ENCODE measurements at places on chromosomes 5 and 9.

DNA sequence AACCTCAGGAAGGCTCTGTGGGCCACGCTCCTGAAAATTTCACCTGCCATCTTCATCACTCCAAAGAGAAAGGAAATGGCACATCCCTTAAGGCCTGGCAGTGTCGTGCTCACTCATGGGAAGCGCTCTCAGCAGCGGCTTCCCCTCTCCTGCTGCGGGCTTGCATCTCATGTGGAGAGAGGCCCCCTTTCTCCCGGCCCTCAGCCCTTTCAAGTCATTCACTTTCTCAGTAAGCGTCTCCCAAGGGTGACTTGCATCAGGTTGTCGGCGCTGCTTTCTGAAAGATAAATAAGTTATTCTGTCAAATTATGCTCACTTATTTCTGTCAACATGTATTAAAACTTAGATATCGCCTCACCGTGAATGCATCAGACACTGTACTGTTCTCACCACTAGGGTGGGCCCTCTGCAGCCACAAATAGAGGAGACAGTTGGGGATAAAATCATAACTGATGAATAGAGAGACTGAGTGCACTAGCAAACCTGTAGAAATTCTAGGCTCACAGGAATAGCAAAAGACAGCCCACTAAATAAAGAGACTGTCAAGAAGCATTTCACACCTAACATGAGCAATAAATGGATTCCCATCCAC, 174.6 kb downstream of the RFK start:
- DNase-seq = no peak

DNA sequence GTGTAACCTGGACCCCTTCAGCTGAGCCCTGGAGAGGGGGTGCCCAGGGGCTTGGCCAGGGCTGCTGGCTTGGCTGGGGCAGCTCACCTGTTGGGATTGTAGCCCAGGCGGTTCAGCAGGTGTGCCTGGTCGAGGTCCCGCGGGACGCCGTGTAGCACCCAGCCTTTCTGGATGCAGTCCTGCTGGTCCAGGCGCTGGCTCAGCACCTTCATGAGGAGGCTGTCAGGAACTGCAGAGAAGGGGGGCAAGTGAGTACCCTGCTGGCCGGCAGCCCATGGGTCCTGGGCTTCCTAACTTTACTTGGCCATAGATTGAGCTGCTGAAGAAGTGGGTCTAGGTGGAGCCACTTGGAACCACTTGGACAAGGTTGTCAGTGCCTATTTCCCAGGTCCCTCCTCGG, 85.5 kb downstream of the AK8 start:
- no peak for DNase-seq

DNA sequence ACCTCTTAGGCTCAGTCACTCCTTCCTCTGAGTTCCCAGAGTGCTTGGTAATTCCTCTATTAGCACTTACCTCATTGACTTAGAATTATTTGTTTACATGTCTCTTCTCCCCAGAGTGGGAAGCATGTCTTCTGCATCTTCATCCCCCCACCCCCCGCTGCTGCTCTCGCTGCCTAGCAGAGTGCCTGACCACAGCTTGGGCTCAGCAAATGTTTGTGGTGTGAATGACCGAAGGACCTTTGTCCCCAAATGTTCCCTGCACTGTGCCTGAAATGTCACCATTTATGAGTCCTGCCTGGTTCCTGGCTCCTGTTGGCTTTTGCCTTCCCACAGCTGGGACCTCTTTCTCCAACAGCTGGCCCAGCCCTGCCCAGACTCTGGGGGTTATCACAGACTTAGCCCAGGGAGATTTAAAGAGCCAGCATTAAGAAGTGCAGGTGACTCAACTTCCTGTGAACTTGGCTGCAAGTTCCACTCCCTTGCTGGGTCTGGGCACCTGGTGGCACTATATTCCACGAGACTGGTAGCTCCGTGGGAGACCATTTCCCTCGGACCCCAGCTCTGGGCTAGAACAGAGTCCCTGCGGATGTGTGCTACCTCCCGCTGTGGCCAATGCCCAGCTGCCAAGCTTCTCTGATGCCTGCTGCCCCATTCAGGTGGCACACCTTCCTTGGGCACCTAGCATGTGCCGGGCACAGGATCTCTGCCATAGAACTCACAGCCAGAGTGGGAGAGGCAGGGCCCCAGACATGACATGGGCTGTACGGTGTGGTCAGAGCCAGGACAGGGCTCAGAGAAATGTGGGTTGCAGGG, 1.8 kb upstream of the HMCN2 start:
- DNase-seq = no peak

DNA sequence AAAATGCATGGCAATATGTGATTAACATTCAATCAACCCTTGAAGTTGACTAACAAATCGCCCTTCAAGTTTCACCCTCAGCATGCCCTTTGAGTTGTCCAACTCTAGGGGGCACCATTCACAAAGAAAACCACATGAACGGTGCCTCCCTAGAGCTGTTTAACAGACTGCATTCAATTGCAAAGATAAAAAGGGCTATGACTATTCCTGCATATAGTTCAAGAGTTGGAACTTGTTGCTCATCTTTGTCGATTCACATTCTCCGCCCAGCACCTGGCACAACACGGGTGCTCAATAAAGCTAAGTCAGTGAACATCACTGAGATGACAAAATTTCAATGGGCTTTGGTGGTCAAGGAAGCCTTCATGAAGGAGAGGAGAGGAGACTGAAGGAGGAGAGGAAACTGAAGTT, 69.6 kb upstream of the SLC30A5 start:
- no peak for DNase-seq

DNA sequence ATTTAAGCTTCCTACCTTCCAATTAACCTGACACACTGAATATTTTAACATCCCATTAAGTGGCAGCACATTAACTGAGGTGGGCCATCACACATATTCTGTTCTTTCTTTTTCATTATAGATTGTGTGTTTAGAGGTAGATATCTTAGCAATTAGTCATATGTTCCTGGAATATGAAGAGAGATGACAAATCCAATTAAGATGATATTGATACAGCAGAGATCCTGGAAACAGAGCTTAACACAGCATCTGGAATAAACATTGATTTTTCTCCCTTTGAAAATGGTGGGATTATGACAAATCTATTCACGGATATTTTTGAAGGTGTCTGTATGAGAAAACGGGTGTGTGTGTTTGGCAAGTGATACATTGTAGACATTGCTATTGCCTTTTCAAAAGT, 448.0 kb downstream of the CDH10 start:
- DNase-seq = no peak

- no peak for DNase-seq
Observed at GRCh38 chr9:93098236-93098946, 2.4 kb downstream of the CARD19 start.

GRCh38 chr5:1110307-1111240, 1.3 kb downstream of the SLC12A7 start:
- no peak for DNase-seq

DNA sequence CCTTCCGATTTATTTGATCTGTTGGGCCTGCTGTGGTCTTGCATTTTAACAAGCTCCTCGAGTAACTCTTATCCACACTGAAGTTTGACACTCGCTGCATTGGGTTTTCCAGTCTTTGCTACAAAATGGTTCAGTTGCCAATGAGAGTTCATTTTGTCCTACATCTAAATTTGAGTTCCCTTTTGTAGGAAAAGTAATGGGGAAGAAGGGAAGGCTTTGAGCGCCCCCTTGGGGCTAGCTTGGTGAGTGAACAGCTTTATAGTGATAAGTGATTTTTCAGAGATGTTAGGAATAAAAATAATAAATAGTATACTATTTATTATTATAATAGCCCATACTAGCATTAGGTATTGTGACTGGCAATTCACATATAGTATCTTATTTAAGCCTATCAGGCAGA, 89.9 kb upstream of the GNAQ start:
- DNase-seq = no peak

DNA sequence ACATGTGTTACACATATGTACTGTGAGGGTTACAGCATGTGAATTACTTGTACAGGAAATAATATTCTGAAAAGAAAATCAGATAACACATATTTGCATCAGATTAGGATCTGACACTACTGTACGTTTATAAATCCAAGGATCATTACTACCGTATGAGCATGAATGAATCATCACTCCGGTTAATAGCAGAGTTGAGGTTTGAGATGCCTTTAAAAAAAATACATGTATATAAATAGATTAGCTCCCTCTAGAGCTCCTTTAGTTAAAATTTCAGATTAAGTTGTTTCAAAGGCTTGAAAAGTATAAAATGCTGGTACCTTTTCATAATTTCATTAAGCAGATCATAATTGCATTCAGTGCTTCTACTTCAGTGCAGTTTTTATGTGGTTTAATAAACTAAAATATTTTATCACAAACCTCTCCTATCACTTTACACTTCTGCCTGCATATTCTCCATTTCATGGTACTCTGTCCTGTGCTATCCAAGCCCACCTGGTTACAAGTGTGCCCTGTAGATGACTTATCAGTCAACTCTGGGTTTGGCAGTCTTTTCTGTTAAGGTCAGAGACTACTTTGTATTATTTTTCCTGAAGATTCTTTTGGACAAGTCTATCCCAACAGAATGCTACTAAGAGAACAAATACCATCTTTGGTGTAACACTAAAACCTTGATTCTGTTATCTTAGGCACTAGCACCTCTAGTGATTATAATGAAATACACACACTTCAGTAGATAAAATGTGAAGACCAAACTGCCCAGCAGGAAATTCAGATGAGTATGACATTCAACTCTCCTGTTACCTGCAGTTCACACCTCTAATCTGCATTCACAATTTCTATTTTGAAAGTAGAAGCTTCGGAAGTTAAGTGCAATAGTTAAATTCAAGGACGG, 48.0 kb upstream of the POU5F2 start:
- no peak for DNase-seq

GRCh38 chr9:131732636-131733289, 7.1 kb downstream of the RAPGEF1 start:
- DNase-seq = peak; percentile 42

- no peak for DNase-seq
Observed at GRCh38 chr9:99353408-99353807, 131.3 kb downstream of the SEC61B start.

- peak; percentile 18 for DNase-seq
Observed at GRCh38 chr9:97811533-97812246, 41.3 kb upstream of the FOXE1 start.

DNA sequence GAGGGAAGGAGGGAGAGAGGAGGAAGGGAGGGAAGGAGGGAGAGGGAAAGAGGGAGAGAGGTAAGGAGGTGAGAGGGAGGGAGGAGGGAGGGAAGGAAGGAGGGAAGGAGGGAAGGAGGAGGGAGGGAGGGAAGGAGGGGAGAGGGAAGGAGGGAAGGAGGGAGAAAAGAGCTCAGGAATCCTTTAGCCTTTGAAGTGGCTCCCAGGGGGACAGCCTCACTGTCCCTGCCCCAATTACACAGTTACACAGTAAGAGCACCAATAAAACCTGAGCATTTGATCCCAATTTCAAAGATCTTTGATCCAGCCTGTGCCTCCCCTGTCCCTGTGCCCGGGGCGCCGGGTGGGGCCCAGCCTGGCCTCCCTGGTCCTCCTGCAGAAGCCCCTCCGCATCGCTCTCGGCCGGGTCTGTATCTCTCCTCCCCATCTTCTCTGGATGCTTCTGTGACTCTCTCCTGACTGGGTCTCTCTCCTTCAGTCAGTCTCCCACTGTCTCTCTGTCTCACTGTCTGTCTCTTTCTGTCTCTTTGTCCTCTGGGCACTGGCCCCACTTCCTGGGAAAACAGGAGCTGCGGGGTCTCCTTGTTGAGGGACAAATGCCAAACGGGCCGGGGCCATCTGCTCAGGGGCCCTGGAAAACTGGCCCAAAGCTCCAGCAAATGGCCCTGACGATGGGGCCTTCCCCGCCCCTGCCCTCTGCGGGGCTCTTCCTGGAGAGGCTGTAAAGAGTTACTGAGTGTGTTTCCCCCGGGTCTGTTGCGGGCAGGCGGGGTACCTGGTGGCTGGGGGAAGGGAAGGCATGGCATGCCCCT, 54.2 kb upstream of the EGFL7 start:
- DNase-seq = no peak

GRCh38 chr5:76384189-76384588, 18.9 kb upstream of the IQGAP2 start:
- no peak for DNase-seq

GRCh38 chr5:180206993-180207392, 2.0 kb downstream of the RASGEF1C start:
- no peak for DNase-seq

DNA sequence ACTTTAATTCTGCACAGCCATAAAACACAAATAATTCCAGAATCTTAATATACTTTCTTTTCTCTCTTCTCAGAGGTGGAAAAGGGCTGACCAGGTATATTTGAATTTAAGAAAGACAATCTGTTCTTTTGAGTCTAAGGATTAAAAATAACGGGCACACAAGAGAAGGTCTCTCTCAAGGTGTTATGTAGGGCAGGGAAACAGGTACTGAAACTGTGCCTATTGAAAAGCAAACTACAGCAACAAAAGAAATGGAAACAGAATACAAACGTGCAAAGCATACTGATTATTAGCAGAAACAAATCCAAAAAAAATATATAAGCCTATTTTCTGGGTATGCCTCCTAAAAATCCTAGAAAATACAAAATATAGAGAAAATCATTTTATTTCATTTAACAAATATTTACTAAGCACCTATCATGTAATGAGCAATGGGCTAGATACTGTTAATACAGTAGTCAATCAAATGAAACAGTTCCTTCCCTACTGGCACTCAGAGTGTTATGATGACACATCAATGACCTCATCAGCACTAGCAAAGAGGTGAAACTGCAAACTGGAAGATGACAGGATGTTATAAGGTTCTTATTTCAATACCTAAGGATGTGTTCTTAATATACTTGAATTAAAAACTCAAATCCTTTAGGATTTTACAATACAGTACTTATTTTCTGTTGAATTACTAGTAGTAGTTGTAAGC, 87.7 kb downstream of the AUH start:
- no peak for DNase-seq

DNA sequence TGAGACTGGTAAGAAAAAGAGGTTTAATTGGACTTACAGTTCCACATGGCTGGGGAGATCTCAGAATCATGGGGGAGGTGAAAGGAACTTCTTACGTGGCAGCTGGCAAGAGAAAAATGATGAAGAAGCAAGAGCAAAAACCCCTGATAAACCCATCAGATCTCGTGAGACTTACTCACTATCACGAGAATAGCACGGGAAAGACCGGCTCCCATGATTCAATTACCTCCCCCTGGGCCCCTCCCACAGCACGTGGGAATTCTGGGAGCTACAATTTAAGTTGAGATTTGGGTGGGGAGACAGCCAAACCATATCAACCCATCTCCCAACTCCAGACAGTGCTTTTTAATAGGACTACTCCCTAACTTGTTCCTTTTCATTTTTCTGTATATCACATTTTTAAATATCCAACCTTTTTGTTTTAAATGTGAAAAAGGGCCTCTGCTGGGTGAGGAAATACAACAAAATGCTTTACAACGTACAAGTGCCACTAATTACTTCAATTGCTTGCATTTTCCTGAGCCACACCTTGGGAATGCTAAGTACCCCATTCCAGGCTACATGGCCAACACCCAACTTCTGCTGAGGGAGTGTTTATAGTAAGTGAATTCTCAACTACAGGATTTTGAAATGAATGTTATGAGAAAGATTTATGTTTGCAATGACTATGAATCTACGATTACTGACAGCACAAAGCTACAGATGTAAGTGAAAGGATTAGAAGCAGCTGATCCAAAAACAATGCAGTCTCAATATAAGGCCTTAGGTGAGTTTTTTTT, 294.1 kb upstream of the CD180 start:
- DNase-seq = no peak

GRCh38 chr5:90134892-90135291, 274.7 kb downstream of the CETN3 start:
- no peak for DNase-seq

Data from DMS79 (cell line).